Activated CD4-positive, alpha-beta memory T cell treated with anti-CD3 and anti-CD28 coated beads, Interleukin-2, amount 10 ng/mL, durations not matched to agents 7 days and 5 days (primary cell): ENCODE measurements at places on chromosomes 7 and 10. TPM values are rescaled to one million over a fixed set of nuclear protein-coding genes. Genes with fewer than 3 reads are reported as not detected.

The TPST1 gene
- 0.28 TPM for total RNA-seq

The CPA2 gene
- total RNA-seq = not detected

GRCh38 chr10:11699550-11700097 lies 42.6 kb upstream of the ECHDC3 start:
- no peaks in the 10 kb centered on the region for H3K4me1 ChIP-seq
- no peaks in the 10 kb centered on the region for H3K36me3 ChIP-seq
- no peak overlapping the region for H3K27ac ChIP-seq

DNA sequence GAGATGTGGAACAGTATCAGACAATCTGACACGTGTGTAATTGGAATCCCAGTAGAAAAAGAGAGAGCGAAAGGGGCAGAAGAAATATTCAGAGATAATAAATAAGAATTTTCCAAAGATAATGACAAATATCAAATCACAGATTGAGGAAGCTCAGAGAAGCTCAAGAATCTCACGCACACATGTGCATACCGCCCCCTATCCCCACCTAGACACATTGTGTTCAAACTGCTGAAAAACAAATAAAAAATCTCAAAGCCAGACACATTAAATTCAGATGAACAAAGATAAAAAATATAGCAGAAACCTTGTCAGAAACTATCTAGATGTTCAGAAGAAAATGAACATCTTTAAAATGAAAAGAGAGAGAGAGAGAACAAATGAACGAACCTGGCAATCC lies 17.2 kb downstream of the SFR1 start:
- H3K27ac ChIP-seq = no peak overlapping the region
- no peak for DNase-seq
- no peaks in the 10 kb centered on the region for H3K36me3 ChIP-seq
- no peaks in the 10 kb centered on the region for H3K4me1 ChIP-seq
- H3K27me3 ChIP-seq = peaks cover 25% of the 10 kb centered on the region

- H3K4me3 ChIP-seq = no peak overlapping the region
- no peaks in the 10 kb centered on the region for H3K4me1 ChIP-seq
- no peaks in the 10 kb centered on the region for H3K36me3 ChIP-seq
- no peak for DNase-seq
- no peak overlapping the region for H3K27ac ChIP-seq
- H3K27me3 ChIP-seq = peaks cover 4% of the 10 kb centered on the region
Measured at GRCh38 chr10:103720964-103721335, 134.4 kb downstream of the SH3PXD2A start.

DNA sequence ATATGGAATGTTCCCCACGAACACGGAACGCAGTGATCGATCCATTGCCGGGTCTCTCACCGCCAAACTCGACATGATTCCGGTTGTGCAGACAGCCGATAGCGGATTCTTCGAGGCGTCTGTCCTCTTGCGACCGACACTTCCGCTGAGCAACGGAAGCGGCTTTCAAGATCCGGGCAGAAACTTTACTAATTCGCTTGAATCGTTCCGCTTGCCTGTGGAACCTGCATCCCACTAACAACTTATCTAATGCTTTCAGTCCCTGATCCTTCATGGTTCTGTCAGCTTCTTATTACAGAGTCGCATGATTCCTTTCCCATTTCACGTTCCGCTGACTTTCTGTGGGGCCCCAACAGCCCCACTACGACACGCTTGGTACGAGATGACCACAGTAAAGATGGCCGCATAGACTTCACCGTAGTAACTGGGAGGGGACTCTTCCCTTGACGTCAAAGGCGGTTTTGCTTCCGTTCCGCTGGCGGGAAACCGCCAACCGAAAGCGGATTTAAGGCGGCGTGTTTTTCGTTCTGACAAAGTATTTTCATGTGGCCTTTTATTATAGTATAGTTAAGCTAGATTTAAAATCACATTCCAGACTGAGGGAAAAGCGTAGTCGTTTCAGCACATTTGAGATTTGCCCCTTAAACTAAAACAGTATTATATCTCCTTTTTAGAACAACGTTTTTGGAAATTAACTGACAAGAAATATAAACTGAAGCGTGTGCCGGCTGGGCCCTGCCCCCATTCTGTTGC lies at the start of gene CSTF2T:
Gene CSTF2T, minus strand, starts transcription at position 121 of the 753 bp plus-strand sequence. Its CDS starts 46 bp downstream, at position 75.
- peaks cover 52% of the 10 kb centered on the region for H3K4me1 ChIP-seq
- H3K36me3 ChIP-seq = peaks cover 46% of the 10 kb centered on the region
- no peaks in the 10 kb centered on the region for H3K27me3 ChIP-seq

The GAD2 gene
- not detected for total RNA-seq

The GRM8 gene
- total RNA-seq = not detected

- peaks cover 73% of the 10 kb centered on the region for H3K36me3 ChIP-seq
- peak overlapping the region; percentile 26 for H3K4me3 ChIP-seq
- DNase-seq = peak; percentile 83
- H3K27ac ChIP-seq = peak overlapping the region; percentile 94
- peaks cover 84% of the 10 kb centered on the region for H3K4me1 ChIP-seq
Measured at GRCh38 chr10:124688889-124689670, 55.1 kb downstream of the FAM53B start.

GRCh38 chr10:70354556-70354955 lies 27.9 kb downstream of the LRRC20 start:
- H3K4me1 ChIP-seq = peaks cover 35% of the 10 kb centered on the region
- no peak overlapping the region for H3K4me3 ChIP-seq
- DNase-seq = no peak
- no peaks in the 10 kb centered on the region for H3K36me3 ChIP-seq
- H3K27me3 ChIP-seq = no peaks in the 10 kb centered on the region

DNA sequence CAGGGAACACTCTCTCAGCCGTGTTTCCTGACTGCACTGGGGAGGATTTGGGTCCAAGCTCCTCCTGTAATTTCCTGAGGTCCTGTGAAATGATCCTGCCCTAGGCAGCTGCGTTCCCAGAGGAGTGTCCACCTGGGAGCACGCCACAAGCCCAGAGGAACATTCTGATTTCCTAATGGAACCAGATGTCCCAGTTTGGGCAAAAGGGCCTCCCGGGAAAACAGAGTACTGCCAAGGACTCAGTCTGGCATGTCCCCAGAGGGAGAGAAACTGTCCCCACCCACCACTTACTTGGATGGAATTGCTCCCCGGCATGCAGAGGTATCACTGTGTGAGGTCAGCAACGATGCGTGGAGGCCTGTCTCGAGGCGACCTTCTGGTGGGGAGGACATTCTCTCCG lies 34.5 kb downstream of the ASB13 start:
- H3K36me3 ChIP-seq = no peaks in the 10 kb centered on the region
- H3K4me1 ChIP-seq = peaks cover 26% of the 10 kb centered on the region
- no peak for DNase-seq

DNA sequence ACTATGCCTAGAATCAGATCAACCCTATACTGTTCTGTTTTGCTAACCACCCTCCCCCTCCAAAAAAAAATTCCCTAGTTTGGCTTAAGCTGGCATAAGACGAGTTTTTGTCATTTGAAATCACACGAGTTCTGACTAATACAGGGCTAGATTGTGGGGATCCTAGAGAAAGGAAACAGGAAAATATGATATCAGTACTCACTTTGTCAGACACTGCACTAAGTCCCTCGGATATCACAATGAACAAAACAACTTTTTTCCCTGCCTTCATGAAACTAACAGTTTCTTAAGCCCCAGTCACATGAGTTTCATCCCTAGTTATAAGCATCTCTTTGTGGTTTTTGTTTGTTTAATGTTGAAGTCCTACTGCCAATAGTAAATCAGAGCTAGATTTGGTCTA lies 118.5 kb downstream of the ITGB8 start:
- H3K4me3 ChIP-seq = no peak overlapping the region
- DNase-seq = no peak
- no peaks in the 10 kb centered on the region for H3K4me1 ChIP-seq
- no peaks in the 10 kb centered on the region for H3K27me3 ChIP-seq

DNA sequence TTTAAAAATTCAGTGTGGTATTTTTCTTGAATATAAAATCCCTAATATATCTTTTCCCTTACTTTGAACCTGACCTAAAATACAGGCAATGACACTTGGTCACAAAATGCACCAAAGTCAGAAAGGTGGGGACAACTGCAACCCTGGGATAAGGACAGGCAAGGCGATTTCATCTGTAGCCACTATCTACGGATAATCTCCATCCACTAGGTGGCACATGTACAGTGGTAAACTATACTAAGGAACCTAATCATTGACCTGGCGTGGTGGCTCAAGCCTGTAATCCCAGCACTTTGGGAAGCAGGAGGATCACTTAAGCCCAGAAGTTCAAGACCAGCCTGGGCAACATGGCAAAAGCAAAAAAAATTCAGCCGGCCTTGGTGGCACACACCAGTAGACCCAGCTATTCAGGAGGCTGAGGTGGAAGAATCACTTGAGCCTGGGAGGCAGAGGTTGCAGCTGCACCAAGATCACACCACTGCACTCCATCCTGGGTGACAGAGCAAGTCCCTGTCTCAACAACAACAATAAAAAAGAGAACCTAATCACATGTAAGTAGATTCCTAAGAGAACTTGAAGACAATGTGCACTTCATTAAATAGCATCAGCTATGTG lies 98.9 kb downstream of the KMT2C start:
- H3K4me1 ChIP-seq = peaks cover 29% of the 10 kb centered on the region
- no peak overlapping the region for H3K4me3 ChIP-seq
- peak overlapping the region; percentile 4 for H3K27ac ChIP-seq
- H3K36me3 ChIP-seq = no peaks in the 10 kb centered on the region

DNA sequence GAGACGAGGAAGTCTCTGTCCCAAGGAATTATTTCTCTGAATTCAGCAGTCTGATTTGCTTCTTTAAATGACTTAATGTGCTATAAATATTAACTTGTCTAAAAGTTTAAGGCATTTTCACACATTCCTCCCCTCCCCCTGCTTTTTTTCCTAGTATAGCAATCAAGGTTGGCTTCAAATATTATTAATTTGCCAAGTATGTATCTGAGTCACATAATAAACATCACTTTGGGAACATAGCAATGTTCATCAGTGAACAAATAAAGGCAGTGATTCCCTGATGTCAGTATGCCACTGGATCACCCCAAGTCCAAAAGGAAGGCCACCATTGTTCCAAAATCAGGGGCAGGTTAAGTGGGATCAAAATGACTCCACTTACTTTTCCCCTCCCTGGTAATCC lies 40.5 kb downstream of the PDE6C start:
- H3K36me3 ChIP-seq = no peaks in the 10 kb centered on the region
- no peak overlapping the region for H3K4me3 ChIP-seq
- no peak overlapping the region for H3K27ac ChIP-seq

DNA sequence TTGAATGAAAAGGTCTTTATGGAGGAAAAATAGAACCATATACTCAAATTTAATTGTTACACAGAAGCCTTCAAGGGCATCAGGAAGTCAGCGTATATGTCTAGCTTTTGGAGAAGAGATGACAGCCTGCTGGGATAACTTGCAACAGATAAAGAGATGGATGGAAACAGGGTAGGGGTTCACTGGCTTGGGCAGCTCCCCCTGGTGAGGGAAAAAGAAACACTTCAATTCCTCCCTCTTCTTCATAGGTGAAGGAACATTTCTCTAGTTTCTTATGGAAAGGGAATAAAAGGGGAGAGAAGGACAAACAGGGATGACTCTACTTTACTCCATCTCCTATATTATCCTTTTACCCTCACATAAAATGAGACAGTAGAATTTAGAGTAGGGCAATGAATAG lies 635.7 kb downstream of the PHTF2 start:
- H3K27me3 ChIP-seq = no peaks in the 10 kb centered on the region
- no peaks in the 10 kb centered on the region for H3K4me1 ChIP-seq
- no peak overlapping the region for H3K4me3 ChIP-seq
- no peak overlapping the region for H3K27ac ChIP-seq
- no peaks in the 10 kb centered on the region for H3K36me3 ChIP-seq

- no peaks in the 10 kb centered on the region for H3K27me3 ChIP-seq
- no peak overlapping the region for H3K4me3 ChIP-seq
- no peaks in the 10 kb centered on the region for H3K4me1 ChIP-seq
- no peak for DNase-seq
- H3K27ac ChIP-seq = no peak overlapping the region
- H3K36me3 ChIP-seq = no peaks in the 10 kb centered on the region
Measured at GRCh38 chr10:48699011-48699627, 14.4 kb downstream of the WDFY4 start.

DNA sequence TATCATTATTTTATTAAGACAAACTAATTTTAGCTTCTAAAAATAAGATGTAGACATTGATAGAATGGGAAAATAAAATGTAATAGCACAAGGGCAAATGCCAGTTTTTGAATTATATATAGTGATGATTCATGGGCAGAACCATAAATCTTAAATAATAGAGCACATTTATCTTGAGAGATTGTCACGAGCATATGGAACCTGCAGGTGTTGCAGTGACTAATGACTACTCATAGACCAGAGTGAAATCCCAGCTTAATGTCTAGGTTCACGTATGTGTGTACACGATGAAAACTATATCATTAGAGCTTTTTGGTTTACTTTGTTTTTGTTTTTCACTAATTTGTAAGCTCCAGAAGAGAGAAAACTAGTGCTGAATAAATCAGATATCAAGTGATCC lies 150.2 kb upstream of the CACNA2D1 start:
- H3K4me3 ChIP-seq = no peak overlapping the region
- no peaks in the 10 kb centered on the region for H3K4me1 ChIP-seq
- H3K36me3 ChIP-seq = no peaks in the 10 kb centered on the region
- no peak overlapping the region for H3K27ac ChIP-seq
- no peaks in the 10 kb centered on the region for H3K27me3 ChIP-seq

The PRKG1 gene
- total RNA-seq = not detected

DNA sequence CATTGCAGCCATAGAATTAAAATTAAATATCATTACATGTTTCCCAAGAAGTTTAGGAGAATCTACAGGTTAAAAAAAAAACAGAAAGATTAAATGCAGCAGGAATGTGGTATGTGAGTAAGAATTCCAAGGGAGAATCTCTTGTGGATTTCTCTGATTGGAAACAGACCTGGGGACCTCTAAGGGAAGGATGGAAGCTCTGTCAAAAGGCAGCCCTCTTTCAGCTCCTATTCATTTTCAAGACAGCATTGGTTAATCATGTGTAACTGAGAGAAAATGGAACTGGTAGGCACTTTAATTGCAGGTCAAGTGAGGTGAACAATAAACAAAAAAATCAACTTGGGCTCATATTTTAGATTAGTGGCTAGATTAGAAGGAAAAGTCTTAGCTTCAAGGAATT lies 81.4 kb upstream of the MTPN start:
- H3K27me3 ChIP-seq = no peaks in the 10 kb centered on the region
- no peaks in the 10 kb centered on the region for H3K4me1 ChIP-seq
- DNase-seq = no peak

The AQP1 gene
- total RNA-seq = 0.18 TPM
